NCI-H1092 (cell line): ENCODE measurements at places on chromosomes 12 and 14.

- DNase-seq, result no peak
Observed at GRCh38 chr14:76697246-76697905, 63.9 kb upstream of the VASH1 start.

- DNase-seq, result no peak
Observed at GRCh38 chr14:63212209-63212608, 8.0 kb downstream of the RHOJ start.

DNA sequence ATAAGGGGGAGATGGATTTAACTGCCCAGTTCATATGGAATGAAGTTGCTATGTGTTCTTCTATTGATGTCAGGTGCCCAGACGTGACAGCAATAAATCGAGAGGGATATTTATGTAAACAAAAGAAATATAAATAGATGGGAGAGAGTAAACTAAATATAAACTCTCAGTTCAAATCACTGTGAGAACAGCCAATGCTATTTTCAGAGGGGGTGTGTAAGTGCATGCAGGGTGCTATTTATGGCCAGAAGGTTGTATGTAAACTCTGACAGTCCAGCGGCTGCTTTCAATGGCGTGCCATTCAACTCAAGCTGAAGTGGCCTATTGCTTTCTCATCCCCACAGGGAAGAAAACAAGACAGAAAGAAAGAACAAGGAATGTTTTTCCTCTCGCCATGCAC, 127.2 kb downstream of the KCNA5 start:
- no peak for DNase-seq

DNA sequence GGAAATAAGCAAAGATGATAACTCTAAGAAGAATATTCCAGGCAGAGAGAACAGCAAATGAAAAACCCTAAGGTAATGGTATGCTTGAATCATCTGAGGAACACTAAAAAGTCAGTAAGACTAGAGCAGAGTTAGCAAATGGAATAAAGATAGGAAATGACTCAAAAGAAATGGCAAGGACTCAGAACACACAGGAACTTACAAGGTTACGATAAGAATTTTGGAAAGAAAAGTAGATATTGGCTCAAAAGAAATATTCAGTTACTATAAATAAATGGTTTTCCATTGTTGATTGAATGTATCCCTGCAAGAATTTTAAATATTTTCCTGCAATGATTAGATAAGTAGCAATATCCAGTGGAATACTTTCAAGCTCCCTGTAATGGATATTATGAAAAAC, 705.8 kb downstream of the C12orf50 start:
- no peak for DNase-seq

- DNase-seq, result no peak
Observed at GRCh38 chr12:21308785-21309184, 25.9 kb downstream of the SLCO1A2 start.

GRCh38 chr12:57416039-57416996, 14.5 kb downstream of the R3HDM2 start:
- DNase-seq, result no peak

- no peak for DNase-seq
Observed at GRCh38 chr12:52748578-52748977, 28.6 kb downstream of the KRT76 start.

- no peak for DNase-seq
Observed at GRCh38 chr14:23055621-23056144, 1.6 kb downstream of the CDH24 start.
